Right ventricle myocardium superior (tissue), 1 donor: ENCODE measurements at places on chromosomes 1 and 21. TPM values are rescaled to one million over a fixed set of nuclear protein-coding genes. Genes with fewer than 3 reads are reported as not detected.

DNA sequence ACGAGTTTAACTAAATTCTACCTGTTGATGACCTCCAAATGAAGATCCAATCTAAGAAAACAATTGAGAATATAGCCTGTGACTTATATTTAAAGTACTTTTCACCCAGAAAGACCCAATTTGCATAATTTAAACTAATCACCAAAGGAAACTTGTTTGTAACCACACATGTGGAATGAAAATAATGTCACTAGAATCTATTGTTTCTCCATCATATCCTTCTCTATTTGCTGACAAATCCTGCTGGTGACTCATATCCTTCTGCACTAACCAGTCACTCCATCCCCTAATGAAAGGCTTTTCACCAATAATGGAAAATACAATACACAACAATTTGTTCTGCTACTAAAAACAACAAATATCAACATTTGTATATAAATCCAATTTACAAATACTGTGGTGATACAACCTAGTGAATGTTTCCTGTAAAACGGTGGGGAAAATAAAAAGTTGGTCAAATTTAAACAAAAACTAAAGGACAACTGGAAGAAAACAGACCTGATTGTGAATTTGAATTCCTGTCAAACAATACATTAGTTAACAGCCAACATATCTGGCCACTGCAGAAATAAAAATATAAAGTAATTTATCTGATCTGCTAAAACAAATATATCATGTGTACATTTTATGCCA, 6.5 kb downstream of the PTP4A2 start:
- DNase-seq: no peak

Gene DYNLT4
- total RNA-seq: 1.1 TPM

DNA sequence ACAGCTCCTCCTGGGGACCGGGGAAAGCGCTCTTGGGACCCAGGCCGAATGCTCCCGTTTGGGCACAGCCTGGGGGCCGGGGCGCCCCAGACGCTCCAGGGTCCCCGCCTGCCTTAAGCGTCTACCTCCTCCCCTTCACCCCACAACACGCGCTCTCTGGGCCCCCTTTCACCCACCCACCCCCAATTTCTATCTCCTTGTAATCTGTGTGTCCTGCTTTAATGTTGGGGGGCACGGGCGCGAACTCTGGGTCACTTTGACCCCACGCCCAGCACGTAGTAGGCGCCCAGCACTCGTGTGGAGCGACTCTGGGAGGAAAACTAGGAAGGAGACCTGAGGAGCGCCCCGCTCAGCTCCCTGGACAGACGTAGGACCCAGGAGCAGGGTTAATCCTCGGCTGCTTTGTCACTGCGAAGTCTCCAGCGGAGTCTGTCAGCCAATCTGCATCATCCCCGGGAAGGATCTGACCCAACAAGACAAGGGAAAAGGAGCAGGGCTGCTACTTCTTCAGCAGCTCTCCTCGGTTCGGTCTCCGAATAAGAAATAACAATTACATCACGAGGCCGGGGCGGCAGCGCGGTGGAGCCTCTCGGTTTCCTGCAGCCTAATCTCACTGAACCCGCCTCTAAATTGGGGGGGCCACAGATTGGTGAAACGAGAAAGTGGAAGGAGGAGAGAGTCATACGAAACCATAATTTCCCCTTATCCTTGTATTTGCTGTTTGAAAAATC, 757 bp upstream of the NRIP1 start:
- peak; percentile 89 for DNase-seq

GRCh38 chr1:44660176-44660575, 14.1 kb downstream of the TMEM53 start:
- DNase-seq: peak; percentile 90

- no peak for DNase-seq
Measured at GRCh38 chr1:171426645-171427044, 58.7 kb upstream of the PRRC2C start.

Gene FCER1A
- 0.94 TPM for total RNA-seq

Gene LENEP
- not detected for total RNA-seq

- DNase-seq: no peak
Measured at GRCh38 chr1:23591460-23592208, 32.3 kb upstream of the ID3 start.

DNA sequence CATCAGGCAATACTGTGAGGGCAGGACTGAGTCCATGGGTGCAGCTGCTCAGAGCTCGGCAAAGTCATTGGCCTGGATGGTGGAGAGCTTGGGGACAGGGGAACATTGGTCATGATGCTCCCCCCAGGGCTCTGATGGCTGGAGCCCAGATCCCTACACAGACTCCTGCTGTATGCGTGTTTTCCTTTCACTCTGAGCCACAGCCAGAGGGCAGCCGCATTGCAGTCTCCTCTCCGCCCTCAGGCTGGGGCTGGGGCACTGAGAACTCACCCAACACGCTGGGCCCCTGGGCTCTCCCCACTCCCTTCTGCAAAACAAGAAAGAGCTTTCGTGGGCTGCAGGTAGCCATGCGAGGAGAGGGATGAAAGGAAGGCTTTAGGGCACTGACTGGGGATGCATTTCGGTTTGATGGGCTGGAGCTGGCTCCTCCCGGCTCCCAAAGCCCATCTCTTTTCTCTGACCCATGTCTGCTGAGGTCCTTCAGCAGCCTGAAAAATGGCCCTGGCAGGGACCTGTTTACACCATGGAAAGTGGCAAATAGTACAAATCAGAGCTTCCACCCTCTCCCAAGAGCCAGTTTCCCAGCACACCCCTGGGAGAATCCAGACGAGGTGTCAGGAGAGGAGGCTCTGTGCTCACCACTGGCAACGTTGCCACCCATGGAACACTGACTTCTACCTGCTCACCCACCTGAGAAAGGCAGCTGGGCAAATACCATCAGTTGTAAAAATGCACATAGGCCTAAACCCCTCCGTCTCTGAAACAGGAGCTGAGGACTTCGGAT, 43.8 kb downstream of the CAPN2 start:
- no peak for DNase-seq

- DNase-seq: no peak
Measured at GRCh38 chr1:207414606-207415108, 39.5 kb upstream of the CR2 start.

Gene KCNQ4
- total RNA-seq: 2.6 TPM

DNA sequence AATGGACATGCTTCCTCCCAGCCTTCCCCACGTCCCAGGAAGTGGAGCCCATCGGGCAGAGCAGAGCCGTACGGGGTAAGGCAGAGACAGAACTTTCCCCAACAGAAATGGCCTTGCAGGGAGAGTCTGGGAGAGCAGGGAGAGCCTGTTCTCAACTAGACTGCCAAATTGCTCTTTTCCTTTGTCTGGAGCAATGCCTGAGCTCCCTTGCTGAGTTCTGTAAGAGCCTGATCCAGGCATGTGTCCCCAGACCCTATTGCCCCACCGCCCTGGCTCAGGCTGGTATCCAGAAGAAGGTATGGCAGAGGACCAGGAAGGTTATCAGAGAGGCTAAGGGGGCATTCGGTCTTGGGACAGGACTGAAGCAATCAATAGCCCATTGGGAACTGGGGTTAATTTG, 79.9 kb downstream of the TMEM53 start:
- no peak for DNase-seq

DNA sequence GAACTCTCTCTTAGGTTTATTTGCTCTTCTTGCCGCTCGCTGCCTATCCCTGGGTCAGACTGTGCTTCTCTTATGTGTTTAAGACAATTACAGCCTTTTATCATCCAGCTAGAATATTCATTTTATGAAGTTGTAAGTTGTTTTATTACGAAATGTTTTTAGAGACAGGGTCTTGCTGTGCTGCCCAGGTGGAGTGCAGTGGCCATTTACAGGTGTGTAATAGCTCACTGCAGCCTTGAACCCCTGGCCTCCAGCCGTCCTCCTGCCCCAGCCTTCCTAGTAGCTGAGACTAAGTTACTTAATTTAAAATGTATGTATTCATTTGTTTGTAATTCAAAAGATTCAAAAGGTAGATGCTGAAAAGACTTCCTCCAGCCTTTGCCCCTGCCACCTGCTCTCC, 99.0 kb upstream of the KIF26B start:
- DNase-seq: no peak

GRCh38 chr1:9371391-9371935, 78.8 kb downstream of the SPSB1 start:
- DNase-seq: peak; percentile 71

DNA sequence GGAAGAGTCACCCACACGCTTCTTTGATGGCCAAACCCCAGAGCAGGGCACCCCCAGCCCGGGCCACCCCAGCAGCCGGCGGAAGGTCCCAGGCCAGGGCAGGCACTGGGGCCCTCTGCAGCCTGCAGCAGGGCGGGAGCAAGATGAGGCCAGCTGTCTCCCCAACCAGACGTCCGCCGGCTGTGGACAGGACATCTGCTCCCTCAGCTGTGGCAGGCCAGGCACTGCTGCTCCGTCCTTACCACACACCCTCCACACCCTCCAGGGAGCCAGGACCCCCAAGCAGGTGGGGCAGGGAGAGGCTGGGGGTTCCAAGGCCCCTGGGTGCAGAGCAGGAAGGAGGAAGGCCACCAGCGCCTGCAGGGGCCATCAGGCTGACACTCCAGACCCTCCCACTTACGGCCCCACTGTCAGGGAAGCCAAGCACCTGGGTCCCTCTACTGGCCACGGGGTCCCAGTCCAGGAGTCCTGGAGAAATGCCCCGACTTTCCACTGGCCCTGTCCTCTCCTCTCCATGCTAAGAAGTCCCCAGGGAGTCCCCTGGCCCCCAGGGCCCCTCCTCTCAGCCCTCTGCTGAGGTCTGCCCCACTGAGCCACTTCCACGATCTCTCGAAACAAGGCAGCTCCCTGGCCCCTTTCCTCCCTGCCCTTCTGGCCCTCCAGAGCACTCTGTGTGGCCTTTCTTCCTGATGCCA, 5.6 kb downstream of the WNT9A start:
- peak; percentile 36 for DNase-seq

Gene FAM177B
- not detected for total RNA-seq
